ENCODE measurements at places on chromosomes 13 and 19. TPM values are rescaled to one million over a fixed set of nuclear protein-coding genes. Genes with fewer than 3 reads are reported as not detected.

The KLK1 gene
- not detected for total RNA-seq

DNA sequence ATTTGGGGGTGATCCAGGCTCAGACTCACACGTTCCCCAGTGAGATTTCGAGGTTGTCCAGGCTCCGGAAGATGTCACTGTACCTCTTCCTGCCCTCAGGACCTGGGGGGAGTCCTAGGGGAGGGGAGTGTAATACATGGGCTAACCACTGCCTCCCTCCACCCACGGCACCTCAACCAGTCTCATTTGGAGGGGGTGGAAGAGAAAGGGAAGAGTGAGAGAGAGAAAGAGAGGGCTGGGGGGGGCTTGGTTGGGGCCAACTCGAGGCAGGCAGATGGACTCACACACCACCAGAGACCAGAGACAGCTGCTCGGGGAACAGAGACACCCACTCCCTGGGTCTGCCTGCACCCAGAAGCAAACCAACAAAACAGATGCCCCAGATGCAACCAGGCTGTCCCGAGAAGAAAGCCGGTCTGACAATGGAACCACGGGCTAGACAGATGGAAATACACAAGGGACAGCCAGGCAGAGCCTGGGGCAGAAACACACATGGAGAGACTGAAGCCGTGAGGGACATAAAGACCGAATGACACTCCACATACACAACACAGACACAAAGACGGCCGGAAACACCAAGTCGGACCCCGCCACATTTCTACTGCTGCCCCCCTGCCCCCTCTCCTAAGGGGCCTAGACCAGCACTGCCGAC, 825 bp downstream of the GMIP start:
- peak; percentile 11 for DNase-seq

The OXGR1 gene
- not detected for total RNA-seq

GRCh38 chr13:21619633-21620220, 15.8 kb upstream of the MICU2 start:
- DNase-seq: no peak

The RFXAP gene
- total RNA-seq: 1.2 TPM

The ADGRE3 gene
- total RNA-seq: not detected

The ZNF154 gene
- total RNA-seq: 0.46 TPM

GRCh38 chr19:16379521-16380313, 55.1 kb downstream of the KLF2 start:
- DNase-seq: no peak

- DNase-seq: no peak
Measured at GRCh38 chr19:30896554-30896953, 452.7 kb downstream of the TSHZ3 start.

DNA sequence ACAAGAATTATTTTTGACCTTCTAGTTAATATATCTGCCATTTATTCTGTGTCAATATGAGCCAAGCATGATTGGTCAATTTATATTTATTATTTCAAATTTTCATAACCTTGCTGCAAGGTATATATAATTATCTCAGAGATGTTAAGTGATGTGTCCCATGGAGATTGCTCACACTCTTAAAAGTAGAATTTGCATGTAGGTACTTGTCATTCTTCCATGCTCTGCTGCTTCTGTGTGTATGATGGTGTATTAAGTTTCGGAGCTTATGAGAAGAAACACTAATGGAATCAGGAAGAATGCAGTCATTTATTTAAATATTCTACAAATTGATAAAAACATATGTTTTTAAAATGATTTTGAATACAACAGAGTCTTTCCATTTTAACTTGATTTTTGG, 586.8 kb upstream of the MIR17HG start:
- no peak for DNase-seq

DNA sequence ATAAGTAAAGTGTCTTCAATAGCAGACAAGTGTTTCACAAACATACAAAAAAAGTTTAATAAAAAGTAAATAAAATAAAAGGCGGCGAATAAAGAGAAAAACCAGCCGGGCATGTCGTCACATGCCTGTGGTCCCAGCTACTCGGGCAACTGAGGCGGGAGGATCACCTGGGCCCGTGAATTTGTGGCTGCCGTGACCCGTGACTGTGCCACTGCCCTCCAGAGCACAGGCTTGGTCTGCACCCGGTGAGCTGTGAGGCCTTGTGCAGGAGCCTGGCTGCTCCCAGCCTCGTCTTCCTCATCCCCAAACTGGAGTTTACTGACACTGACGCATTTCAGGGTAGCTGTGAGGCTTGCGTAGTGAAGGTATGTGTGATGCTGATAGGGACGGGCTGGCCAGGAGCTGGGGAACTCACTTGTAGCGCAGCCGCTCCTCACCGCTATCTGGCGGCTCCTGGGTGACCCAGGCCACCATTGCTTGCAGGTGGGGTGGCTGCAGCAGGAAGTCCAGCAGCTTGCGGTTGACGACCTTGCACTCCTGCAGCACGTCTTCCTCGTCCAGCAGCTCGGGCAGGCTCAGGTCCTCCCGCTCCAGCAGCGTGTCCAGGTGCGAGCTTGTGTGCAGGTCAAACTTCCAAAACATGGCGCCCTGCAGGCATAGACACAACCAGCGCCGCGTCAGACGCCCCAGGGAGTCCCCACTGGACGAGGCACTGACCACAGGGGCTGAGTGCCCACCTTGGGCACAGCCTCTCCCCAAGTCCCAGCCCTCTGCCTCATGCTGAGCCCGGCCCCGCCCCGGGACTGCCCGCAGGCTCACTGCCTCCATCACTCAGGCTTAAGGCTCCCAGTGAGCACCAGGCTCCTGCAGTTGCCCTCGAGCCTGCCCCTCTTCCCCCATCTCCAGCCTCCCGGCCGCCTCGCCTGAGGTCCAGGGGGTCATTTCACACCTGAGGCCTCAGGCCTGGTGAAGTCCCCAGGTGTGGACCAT, 12.1 kb downstream of the PPP6R1 start:
- DNase-seq: no peak

DNA sequence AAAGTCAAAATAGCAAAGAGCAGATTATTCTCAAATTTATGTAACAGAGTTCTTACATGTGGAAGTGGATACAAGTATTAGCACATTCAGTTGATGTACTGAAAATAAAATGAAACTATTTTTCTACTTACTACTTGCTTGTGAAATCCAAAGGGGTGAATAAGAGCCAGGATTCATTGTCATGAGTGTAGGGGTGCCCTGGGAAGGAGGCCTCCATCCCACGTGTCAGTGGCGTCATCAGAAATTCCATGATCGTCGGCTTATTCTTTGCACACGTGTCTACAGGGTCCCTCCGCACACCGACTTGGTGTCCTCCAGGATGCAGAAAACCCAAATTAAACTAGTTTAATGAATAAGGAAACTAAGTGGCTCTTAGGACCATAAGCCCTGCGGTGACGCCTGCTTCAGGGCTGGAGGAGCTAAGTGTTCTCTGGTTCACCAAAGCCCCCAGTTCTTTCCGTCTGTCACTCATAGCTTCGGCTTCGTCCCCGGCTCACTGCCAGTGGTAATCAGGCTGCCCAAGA, 55.5 kb downstream of the IRS2 start:
- DNase-seq: no peak

DNA sequence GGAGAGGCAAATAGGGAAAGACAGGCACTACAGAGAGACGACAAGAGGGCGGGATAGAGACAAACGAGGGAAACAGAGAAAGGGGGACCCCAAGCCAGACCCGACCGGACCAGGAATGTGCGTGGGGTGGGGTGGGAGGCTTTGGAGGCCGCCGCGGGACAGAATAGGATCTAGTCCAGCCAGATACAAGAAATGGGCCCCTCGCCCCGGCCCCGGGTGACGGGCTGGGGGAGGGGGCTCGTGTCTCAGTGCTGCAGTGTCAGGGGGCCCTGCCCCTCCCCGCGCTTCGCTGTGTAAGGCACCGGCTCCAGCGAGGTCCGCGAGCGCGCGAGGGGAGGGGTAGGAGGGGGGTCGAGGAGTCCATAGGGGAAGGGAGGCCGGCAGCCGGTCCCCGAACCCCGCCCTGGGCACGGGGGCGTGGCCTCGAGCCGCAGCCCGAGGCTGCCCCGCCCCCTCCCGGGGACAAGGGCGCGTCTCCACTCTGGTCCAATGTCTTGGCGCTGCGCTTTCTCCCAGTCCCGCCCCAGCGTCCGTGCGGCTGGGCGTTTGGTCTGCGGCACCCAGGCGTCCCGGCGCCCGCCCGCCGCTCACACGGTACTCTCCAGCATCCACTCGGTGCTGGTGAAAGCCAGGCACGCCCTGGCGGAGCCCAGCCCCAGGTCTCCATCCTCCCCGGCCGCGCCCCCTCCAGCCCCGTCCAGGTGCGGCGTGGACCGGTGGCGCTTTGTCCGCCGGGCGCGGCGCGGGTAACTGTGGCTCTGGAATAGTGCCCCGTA, 11.0 kb downstream of the IFNL1 start:
- DNase-seq: no peak

DNA sequence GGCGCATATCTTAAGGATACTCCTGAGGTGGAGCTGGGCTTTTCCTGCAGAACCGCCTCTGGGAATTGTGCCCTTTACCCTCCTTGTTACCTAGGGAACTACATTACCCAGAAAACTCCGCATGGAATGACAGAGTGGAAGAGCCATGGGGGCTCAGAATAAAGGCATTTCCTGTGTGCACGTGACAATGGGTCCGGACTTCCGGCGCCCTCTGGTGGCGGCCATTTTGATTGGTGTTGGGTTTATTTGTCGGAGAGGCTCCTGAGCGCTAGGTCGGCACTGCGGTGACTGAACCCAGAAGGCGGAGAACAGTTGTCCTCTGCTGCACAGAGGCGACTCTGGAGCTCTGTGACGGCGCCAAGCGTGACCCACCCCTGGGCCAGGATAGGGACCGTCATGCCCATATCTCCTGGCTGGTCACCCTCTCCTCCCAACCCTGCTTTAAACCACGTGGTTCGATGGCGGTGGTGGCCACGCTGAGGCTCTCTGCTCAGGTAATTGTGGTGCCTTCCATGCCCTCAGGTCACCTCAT, at the start of gene ZNF587B:
TSS of gene ZNF587B (plus strand) at position 229 of the 532 bp plus-strand sequence. CDS start at position 459, 230 bp downstream.
- peak; percentile 49 for DNase-seq

GRCh38 chr19:56476651-56477428, at the start of gene ZNF667:
Gene ZNF667, minus strand, starts transcription at chr19:56477345. Its CDS starts 14,975 bp downstream, at chr19:56462370.
- DNase-seq: peak; percentile 46

DNA sequence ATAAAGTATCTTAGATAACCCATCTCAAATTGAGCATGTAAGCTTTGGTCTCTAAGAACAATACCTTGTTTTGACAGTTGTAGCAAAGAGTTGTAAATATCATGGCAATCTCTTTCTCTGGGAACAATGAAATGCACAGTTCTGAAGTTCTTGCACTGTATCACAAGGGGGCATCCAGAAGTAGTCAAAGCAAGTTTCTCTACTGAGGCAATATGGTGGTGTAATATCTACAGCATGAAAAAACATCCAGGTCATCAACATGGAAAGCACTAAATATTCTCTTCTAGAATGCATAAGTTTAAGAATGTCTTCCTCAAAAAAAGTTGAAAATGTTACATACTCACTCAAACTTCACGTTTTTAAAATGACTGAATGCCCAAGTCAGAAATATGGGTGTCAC, 19.6 kb downstream of the MTMR6 start:
- peak; percentile 18 for DNase-seq

The MAN2B1 gene
- total RNA-seq: 62.9 TPM

- DNase-seq: peak; percentile 5
Measured at GRCh38 chr13:24381541-24382265, 72.3 kb downstream of the C1QTNF9 start.

The KLK2 gene
- total RNA-seq: not detected

DNA sequence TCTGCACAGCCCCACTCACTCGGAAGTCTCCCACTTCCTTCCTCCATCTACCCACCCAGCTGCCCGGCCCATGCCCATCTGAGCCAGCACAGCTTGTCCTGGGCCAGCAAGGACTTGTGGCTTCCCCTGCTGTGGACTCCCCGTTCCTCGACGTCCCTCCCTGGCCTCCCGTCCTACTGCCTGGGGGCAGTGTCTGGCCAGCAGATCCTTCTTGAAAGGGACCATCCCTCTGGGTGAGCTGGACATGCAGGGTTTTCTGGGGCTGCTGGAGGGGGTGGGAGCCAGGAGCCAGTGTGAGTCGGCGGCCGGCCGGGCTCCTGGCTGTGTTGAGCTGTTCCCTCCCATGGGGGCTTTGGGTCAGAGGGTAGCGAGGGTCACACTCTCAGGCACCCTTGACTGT, 26.7 kb downstream of the CRTC1 start:
- no peak for DNase-seq

- no peak for DNase-seq
Measured at GRCh38 chr13:75507027-75508001, 25.3 kb upstream of the TBC1D4 start.

DNA sequence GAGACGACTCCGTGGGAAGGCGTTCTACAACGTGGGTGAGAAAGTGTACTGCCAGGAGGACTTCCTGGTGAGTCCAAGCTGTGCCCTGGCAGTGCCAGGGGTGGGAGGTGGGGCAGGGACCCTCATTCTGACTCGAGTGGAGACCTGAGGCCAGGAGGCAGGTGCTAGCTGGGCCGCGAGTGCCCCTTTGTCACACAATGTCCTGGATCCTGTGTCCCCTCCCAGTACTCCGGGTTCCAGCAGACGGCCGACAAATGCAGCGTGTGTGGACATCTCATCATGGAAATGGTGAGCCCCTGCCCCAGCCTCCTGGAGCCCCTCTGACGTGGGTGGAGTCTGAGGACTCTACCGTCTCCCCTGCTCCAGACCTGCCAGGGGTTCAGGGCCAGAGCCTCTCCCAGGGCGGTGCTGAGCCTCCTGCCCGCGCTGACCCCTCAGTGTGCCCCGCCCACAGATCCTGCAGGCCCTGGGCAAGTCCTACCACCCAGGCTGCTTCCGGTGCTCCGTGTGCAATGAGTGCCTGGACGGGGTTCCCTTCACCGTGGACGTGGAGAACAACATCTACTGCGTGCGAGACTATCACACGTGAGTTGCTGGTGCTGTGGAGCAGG, 11.6 kb downstream of the WTIP start:
- no peak for DNase-seq

The IL12RB1 gene
- total RNA-seq: not detected

DNA sequence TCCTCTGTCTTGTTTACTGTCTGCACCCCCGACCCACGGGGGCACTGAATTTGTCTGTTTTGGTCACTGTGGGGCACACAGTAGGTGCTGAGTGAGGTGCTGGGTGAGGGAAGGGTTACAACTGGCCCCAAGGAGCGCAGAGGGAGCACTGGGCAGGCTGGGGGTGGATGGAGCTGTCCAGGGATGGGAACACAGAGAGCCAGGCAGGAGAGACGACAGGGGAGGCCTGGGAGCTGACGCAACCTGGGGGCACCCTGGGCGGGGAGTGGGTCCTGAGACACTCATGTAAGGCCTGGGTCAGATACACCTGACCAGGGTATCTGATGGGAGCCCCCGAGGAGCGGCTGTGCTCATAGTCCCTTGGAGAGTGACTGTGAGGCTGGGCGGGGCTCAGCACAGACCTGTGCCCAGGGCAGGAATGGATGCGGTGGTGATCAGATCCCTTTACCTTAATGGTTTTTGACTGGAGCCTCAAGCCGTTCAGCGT, 24.8 kb downstream of the ELAVL1 start:
- no peak for DNase-seq

GRCh38 chr19:21233691-21234090, 91.9 kb downstream of the ZNF431 start:
- no peak for DNase-seq

- peak; percentile 55 for DNase-seq
Measured at GRCh38 chr19:11347546-11348039, 1.3 kb downstream of the CCDC159 start.

GRCh38 chr13:111791131-111791530, 275.8 kb upstream of the SOX1 start:
- DNase-seq: no peak
